Progenitor cell of endocrine pancreas (in vitro differentiated cells): ENCODE measurements at places on chromosomes 6 and 20.

GRCh38 chr6:103798166-103798565, 1061.6 kb downstream of the HACE1 start:
- H3K4me1 ChIP-seq = peaks cover 6% of the 10 kb centered on the region
- H3K27ac ChIP-seq = no peak overlapping the region

- H3K36me3 ChIP-seq = no peaks in the 10 kb centered on the region
- DNase-seq = peak; percentile 74
- no peaks in the 10 kb centered on the region for H3K4me1 ChIP-seq
- H3K27me3 ChIP-seq = peaks cover 60% of the 10 kb centered on the region
Measured at GRCh38 chr20:62219992-62220665, at the start of gene HRH3. Gene HRH3, minus strand, starts transcription at chr20:62220278. Its CDS starts 308 bp downstream, at chr20:62219970.

DNA sequence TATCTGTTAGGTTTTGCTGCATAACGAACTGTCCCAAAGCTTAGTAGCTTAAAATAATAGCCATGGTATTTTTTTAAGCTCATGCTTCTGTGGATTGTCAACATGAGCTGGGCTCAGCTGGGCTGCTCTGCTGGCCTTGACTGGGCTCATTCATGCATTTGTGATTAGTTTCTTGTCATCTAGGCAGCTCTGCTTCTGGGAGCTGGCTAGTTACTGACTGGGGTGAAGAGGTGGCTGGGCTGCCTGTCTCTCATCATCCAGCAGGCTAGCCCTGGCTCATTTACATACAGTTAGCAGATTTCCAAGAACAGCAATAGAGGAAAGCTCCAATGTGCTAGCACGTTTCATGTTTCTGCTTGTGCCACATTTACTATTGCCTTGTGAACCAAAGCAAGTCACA, 165.1 kb upstream of the PCSK2 start:
- peaks cover 1% of the 10 kb centered on the region for H3K36me3 ChIP-seq
- H3K27me3 ChIP-seq = no peaks in the 10 kb centered on the region
- H3K4me1 ChIP-seq = no peaks in the 10 kb centered on the region
- no peak for DNase-seq

GRCh38 chr20:20492521-20493332, 124.8 kb downstream of the INSM1 start:
- peak; percentile 23 for DNase-seq
- peaks cover 16% of the 10 kb centered on the region for H3K36me3 ChIP-seq
- H3K4me1 ChIP-seq = peaks cover 54% of the 10 kb centered on the region
- no peaks in the 10 kb centered on the region for H3K27me3 ChIP-seq
- peak overlapping the region; percentile 98 for H3K27ac ChIP-seq

- peaks cover 40% of the 10 kb centered on the region for H3K4me1 ChIP-seq
- no peaks in the 10 kb centered on the region for H3K27me3 ChIP-seq
- H3K36me3 ChIP-seq = peaks cover 1% of the 10 kb centered on the region
Measured at GRCh38 chr6:128491610-128492206, 28.7 kb downstream of the PTPRK start.

DNA sequence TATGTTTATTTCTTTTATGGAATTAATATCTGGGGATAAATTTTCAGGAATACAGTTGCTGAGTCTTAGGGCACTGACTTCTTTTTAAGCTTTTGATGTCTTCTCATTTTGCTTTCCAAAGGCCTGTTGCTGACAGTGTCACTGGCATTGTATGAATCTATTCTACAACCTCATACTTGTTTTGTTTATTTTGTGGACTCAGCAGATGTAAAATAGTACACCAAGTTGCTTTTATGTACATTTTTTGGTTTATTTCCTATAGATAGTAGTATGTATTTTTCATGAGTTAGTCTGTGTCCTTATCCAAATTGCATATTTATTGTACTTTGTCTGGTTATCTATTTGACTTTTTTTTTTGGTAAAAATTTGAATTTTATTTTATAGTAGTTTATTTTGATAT, 35.0 kb downstream of the FAM162B start:
- no peaks in the 10 kb centered on the region for H3K4me1 ChIP-seq
- peaks cover 16% of the 10 kb centered on the region for H3K36me3 ChIP-seq
- no peak overlapping the region for H3K27ac ChIP-seq
- no peaks in the 10 kb centered on the region for H3K27me3 ChIP-seq

GRCh38 chr6:170178561-170179477, 112.1 kb downstream of the DLL1 start:
- H3K36me3 ChIP-seq = no peaks in the 10 kb centered on the region
- H3K27me3 ChIP-seq = peaks cover 33% of the 10 kb centered on the region
- H3K4me3 ChIP-seq = no peak overlapping the region
- H3K27ac ChIP-seq = peak overlapping the region; percentile 22
- H3K4me1 ChIP-seq = peaks cover 7% of the 10 kb centered on the region
